HepG2 (cell line): ENCODE measurements at places on chromosomes 16 and 17.

GRCh38 chr17:29066606-29067005 lies 23.7 kb downstream of the PIPOX start:
- no peak for DNase-seq

GRCh38 chr17:2137342-2138098 lies 82.6 kb downstream of the HIC1 start:
- no peak for DNase-seq

GRCh38 chr16:27974896-27975540 lies 88.5 kb downstream of the GSG1L start:
- DNase-seq: no peak

GRCh38 chr16:22001591-22001990 lies 675 bp upstream of the PDZD9 start:
- no peak for DNase-seq

DNA sequence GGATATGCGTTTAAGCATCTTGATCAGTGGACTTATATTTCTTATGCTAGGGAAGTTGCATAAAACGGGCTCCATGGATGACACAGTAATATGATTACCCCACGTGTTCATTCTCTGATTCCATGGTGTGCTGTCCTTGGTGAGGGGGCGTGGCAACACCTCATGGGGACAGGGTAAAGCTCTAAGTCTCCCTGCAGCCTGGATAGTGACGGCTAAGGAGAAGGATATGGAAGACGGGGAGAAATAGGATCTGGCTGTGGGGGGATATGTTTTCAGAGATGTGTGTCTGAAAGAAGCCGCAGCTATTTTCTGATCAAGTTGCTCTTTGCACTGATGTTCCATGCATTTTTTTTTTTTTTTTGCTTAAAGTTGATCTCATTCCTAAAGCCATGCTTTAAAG lies 84.3 kb downstream of the MARCHF10 start:
- no peak for DNase-seq

DNA sequence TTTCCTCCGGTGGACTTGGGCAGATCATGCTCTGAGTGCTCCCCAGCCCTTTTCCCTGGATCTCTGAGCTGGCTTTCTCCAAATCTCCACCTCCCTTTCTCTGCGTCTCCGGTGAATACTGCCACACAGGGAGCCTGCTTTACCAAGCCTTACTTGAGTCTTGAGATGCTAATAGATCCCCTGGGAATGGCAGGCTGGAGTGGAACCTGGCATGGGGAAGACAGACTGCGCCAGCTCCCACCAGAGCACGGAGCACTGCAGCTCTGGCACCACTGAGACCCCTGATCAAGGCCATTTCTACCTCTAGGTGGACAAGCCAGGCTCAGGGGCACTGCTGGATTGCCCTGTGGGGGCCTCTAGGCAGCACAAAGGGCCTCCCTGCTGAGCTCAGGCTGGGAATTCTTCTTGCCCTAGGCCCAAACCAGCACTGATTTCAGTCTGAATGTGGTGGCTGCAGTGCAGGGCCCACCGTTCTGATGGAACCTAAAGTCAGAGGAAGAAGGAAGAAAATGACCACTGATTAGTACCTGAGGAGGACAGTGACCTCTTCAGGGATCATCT lies 74.3 kb upstream of the CRHR1 start:
- DNase-seq: no peak

- DNase-seq: no peak
These were observed 6.9 kb downstream of the HERPUD1 start for GRCh38 chr16:56938664-56939513.

DNA sequence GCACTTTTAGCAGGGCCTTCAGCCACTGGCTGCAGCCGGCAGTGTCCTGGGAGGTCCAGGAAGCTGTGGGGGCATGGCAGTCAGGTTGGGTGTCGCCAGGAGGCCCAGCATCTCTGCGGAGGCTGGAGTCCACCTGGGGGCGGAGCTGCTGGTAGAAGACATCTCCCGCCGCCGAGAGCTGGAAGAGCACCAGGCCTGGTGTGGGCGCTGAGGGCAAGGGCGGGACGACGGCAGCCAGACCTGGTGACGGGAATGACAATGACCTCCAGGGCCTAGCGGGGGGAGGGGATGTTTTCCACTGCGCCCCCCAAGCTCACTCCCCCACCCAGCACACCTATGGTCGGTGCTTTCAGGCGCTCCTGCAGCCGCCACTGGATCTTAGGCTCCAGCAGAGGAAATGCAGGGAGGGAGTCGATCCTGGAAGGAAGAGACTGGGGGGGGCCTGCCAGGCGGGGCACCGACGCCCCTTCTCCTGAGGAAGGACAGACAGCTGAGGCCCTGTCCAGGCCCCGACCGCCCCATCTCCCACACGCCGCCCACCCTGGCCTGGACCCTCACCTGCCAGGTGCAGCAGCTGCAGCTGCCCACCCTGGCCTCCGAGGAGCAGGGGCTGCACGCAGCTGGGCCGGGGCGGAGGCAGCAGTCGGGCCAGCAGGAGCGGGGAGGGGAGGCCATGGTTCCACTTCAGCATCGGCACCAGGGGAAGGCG lies 7.1 kb downstream of the TAF1C start:
- DNase-seq: no peak

GRCh38 chr16:85625053-85625452 lies 11.9 kb downstream of the GSE1 start:
- DNase-seq: no peak

DNA sequence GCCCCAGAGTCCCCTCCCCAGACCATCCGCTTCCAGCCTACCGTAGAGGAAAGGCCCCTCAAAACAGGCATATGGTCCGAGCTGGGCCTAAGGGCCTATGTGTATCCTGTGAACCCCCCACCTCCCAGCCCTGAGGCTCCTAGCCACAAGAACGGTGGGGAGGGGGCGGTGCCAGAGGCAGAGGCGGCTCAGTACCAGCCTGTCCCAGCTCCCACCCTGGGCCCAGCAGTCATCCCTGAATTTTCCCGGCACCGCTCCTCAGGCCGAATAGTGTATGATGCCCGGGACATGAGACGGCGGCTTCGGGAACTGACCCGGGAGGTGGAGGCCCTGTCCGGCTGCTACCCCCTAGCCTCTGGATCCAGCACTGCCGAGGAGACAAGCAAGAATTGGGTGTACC lies 1.1 kb downstream of the SPEM1 start:
- no peak for DNase-seq

DNA sequence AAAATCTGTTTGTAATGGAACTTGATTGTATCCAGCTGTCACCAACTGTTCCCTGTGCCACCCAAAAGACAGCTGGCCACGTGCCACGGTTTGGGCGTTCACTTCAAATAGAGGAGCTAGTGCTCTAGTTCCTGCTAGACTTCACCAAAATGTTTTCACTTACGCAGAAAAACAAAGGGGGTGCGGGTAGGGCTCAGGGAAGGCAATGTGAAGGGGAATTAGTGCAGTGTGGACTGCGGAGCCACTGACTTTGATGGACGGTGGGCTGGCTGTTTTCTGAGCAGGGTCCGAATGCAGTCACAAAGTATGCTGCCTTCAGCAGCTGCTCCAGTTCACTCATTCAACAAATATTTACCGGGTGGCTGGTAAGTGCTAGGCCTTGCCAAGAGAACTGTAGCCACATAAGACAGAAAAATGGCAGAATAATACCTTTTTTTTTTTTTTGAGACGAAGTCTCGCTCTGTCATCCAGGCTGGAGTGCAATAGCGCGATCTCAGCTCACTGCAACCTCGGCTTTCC lies 7.6 kb upstream of the CYTH1 start:
- DNase-seq: no peak

- DNase-seq: no peak
These were observed 452.5 kb downstream of the HS3ST3B1 start for GRCh38 chr17:14753383-14753782.

GRCh38 chr16:57007530-57007929 lies 18.2 kb downstream of the NLRC5 start:
- no peak for DNase-seq

DNA sequence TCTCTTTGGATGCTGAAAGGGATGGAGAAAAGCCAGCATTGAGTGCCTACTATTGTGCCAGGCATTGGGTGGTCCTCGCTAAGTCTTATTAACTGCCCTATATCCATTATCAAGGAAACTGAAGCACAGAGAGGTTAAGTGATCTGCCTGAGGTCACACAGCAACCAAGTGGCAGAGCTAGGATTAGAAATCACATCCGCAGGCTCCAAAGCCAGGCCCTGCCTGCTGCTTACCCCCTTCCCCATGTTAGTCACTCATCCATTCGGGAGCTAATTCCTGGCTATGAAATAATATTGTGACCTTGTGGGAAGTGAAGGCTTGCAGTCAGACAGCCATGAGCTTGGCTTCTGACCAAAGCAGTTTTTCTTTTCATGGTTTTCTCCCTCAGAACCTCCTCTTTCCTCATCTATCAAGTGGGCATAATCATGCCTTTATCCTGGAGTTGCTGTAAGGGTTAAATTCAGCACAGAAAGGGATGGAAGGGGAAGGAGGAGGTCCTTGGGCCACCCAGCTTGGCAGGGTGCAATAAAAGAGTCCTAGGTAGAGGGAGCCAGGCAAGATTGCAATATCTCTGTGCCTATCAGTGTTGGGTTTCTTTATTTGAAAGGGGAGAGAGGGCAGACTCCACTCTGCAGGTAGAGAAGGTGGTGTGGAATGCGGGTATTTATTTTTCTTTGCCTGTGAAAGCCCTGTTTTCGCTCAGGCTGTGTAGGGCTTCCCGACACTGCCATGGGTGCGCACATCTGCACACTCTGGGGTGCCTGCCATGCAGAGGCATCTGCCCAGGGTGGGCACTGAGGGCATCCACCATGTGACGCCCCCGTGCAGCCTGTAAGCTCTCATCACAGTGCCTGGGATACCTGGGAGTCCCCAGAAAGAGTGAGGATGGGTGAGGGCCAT lies 11.3 kb downstream of the RAI1 start:
- DNase-seq: peak; percentile 52

GRCh38 chr16:4583906-4584305 lies 27.8 kb downstream of the C16orf96 start:
- DNase-seq: no peak

GRCh38 chr16:4455081-4455480 lies 19.3 kb downstream of the NMRAL1 start:
- DNase-seq: no peak

DNA sequence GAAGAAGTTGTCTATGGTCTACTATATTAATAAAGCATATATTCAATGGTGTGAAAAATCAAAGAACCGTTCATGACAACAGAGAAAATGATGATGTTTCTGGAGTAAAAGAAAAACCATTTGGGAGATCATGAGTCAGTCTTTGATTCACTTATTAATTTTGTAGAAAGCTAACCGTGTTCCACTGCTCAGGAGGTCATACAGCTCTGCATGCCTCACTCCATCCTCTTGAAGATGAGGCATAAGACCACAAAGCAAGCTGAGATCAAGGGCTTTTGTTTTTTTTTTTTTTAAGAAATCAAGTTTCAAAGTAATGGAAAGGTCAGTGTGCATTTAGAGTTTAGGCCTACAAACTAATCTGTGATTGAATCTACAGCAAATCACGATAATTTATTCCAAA lies 206.4 kb downstream of the CEP112 start:
- no peak for DNase-seq

DNA sequence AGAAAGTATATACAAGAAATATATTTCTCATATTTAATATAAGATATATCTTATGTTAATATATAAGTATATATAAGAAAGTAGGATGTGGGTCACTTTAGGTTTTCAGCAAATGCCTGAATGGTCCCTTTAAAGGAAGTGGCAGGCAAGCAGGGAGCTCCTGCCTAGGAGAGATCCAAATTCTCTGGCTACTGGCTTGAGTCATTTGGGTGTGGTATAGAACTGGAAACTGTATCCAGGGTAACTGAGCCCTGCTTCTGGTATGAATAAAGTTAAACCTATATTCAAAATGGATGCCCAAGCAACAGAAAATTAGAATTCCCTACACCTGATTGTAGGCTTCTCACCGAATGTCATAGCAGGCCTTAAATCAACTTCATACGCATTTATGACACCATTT lies 144.4 kb downstream of the ZNF18 start:
- DNase-seq: no peak

DNA sequence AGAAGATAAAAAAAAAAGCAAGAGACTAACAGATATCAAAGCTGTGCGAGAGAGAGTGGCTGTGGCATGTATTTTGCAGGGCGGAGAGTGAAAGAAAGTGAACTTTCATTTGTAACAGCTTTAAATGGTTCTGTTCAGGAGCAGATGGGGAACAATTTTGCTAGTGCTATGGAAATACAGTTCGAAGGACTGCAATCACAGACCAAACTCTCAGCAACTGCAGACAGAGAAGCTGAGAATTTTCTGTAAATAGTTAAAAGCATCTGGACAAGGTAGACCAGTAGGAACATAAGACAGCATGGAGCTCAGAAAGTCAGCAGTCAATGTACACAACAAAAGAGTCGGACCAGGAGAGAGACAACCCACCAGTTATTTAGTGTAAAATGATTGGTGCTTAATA lies 62.3 kb downstream of the TBX4 start:
- DNase-seq: no peak

- peak; percentile 98 for DNase-seq
These were observed 21.1 kb downstream of the ANKRD40 start for GRCh38 chr17:50686494-50687199.

- no peak for DNase-seq
These were observed 9.0 kb downstream of the DECR2 start for GRCh38 chr16:410516-411178.

GRCh38 chr16:72910875-72911274 lies 137.1 kb downstream of the ZFHX3 start:
- DNase-seq: no peak

DNA sequence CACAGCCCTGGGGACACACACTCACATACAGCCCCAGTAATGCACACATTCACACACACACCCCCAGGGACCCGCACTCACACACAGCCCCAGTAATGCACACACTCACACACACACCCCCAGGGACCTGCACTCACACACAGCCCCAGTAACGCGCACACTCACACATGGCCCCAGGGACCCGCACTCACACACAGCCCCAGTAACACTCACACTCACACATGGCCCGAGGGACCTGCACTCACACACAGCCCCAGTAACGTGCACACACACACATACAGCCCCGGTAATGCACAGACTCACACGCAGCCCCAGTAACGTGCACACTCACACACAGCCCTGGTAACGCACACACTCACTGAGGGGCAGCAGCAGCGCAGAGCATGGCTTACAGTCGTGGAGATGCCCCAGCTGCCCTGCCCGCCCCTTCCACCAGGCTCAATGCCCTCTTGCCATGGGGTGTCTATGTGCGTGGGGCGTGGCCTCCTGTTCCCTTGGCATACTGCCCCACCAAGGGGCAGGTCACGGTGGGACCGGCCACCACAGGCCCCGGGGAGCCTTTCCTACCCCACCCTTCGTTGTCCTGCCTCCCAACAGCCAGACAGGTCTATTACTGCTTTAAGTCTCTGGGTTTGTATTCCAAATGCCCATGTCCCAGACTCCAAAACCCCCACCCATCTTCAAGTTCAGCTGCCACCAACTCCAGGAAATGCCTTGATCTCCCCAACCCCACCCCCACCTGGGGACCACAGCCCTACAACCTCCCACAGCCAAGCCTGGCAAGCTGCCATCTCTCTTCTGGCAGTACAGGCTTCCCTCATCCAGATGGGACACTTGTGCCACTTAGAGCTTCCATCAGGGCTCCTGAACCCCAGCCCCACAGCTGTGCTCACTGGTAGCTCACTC lies 2.7 kb downstream of the CCDC102A start:
- DNase-seq: no peak
